ENCODE measurements at places on chromosomes 2 and 18. TPM values are rescaled to one million over a fixed set of nuclear protein-coding genes. Genes with fewer than 3 reads are reported as not detected.

DNA sequence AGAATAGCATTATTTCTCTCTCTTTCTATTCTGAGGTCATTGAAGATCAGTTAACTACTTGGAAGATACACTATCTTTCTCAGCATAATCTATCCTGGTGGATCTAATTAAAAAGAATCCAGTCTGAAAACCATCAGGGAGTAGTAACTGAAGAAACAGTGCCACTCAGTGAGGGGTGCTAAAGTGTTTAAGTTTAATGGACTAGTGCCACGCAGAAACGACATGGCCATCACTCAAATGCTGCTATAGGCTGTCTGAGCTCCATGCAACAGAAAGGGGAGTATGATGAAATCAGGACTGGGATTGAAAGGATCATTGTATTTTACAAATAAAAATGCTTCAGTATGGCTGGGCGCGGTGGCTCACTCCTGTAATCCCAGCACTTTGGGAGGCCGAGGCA is 23.3 kb downstream of the LRRC30 start:
- DNase-seq, result no peak

DNA sequence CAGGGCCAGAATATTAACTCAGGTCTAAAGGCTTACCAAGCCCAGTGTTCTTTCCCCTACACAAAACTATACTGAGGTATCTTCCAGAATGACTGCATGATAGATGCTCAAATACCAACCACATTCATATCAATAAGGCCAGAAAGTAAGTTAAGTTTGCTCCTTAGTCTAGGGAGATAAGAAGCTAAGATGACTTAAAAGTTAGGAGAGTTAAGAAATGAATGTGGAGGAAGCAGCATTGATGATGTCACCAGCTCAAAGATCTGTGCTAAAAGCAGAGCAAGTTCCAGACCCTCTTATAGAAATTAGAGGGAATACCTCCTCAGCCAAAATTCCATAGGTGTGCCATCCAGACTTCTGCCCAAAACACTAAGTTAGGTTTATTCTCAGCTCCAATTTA is 6.1 kb downstream of the PPP4R1 start:
- no peak for DNase-seq

DNA sequence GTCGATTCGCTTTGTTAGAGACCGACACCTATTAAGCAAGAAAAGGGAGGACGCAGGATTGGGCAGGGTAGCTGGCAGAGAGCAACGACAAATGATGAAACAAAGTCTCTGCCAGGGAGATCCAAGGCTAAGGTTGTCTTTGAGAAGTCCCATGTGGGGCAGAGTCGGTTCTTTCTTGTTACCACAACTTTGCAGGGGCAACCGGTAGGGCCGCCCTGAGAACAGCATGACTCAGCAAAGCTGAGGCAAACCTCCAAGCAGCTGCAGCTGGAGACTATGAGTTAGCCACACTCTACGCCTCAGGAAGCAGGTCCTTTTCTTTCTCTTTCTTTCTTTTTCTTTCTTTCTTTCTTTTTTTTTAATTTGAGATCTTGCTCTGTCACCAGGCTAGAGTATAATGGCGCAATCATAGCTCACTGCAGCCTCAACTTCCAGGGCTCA is 452.3 kb upstream of the ID2 start:
- peak; percentile 58 for DNase-seq

Gene AQP4
- not detected for total RNA-seq

Gene PSMA8
- total RNA-seq, result 0.81 TPM

DNA sequence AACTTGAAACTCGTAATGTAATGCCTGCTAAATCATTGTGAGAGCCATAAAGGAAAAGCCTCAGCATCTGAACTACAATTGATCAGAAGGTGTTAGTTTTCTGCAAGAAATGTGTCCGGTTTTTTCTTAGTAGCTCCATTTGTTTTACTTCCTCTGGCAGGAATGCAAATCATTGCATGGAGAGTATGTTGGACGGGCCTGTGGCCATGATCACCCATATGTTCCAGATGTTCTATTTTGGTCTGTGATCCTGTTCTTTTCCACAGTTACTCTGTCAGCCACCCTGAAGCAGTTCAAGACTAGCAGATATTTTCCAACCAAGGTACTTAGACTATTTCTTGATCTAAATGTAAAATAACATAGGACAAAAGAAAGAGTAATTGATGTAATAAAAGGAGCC is 126.6 kb downstream of the DPP4 start:
- DNase-seq, result no peak

GRCh38 chr2:39558906-39559305 is 106.8 kb upstream of the TMEM178A start:
- no peak for DNase-seq

DNA sequence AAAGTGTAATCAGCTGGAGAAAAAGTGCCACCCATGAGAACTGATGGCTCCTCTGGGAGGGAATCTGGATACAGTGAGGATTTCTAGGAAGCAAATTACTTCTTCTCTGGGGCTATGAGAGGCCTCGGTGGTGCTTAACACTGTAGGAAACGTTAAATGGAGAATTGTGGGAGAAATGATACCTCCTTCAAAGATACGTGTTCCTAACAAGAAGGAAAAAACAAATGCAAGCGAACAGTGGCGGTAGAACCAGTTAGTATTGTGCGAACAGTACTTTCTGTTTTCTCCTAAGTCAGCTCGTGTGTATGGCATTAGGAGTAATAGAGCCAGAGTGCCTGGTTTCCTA is 587 bp upstream of the MTIF2 start:
- no peak for DNase-seq

- no peak for DNase-seq
Measured at GRCh38 chr18:50870138-50870845, 8.6 kb upstream of the ME2 start.

Data from activated T-cell treated with anti-CD3 and anti-CD28 coated beads, Interleukin-2, amount 50 U/mL, for 72 hours (primary cell).